Activated CD4-positive, alpha-beta T cell treated with anti-CD3 and anti-CD28 coated beads for 1 hour (primary cell): ENCODE measurements at places on chromosomes 6 and 20.

GRCh38 chr20:51311636-51312479, 230.7 kb downstream of the NFATC2 start:
- DNase-seq: no peak

DNA sequence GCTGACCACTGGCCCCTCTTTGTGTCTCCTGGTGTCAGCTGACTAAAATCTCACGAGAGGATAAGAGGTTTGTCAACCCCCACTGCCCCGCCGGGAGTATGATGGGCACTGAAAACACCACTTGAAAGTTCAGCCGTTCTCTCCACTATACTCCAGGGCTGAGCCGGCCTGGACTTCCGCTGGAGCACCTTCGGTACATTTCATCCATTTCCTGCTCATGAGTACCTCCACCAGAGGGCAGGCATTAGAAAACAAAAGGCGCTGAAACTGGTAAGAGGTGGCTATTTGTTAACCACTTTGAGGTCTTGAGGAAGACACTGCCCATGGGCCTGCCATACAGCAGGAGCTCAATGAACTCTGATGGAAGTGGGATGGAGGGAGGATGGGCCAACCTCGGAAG, 17.9 kb upstream of the ANKRD60 start:
- no peak for DNase-seq

- no peak for DNase-seq
Observed at GRCh38 chr6:116536216-116536621, 9.3 kb downstream of the TRAPPC3L start.

DNA sequence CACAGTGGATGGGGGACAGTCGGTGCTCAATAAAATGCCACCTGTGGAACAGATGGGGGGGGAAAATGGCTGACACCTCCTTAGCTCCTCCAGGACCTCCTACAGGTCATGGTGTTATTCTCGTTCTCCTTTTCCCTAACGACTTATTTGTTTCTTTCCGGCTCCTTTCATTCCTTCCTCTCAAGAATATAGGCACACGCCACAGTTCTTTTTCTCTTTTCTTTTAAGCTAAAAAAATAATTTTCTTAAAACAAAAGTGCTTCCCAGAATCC, 1.4 kb upstream of the RNASET2 start:
- DNase-seq: no peak

- no peak for DNase-seq
Observed at GRCh38 chr6:161410076-161410475, 136.2 kb upstream of the AGPAT4 start.

DNA sequence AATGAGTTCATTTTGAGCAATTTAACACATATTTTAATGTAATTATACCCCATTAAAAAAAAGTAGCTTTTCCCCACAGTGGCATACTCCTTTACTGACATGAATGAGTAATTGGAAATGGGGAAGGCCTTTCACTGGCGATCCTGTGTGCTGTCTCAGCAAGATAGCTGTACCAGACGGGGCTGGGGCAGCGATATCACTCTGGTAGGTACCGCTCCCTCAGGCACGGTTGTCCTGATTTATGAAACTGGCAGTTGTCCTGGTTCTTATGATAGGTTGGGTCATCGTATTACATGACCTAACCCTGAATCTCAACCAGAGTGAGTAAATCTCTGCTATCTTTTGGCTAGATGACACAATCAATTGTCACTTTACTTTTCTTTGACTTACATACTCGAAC, 355.0 kb upstream of the MAP3K7 start:
- no peak for DNase-seq

- DNase-seq: no peak
Observed at GRCh38 chr6:144758602-144759001, 473.5 kb downstream of the UTRN start.

DNA sequence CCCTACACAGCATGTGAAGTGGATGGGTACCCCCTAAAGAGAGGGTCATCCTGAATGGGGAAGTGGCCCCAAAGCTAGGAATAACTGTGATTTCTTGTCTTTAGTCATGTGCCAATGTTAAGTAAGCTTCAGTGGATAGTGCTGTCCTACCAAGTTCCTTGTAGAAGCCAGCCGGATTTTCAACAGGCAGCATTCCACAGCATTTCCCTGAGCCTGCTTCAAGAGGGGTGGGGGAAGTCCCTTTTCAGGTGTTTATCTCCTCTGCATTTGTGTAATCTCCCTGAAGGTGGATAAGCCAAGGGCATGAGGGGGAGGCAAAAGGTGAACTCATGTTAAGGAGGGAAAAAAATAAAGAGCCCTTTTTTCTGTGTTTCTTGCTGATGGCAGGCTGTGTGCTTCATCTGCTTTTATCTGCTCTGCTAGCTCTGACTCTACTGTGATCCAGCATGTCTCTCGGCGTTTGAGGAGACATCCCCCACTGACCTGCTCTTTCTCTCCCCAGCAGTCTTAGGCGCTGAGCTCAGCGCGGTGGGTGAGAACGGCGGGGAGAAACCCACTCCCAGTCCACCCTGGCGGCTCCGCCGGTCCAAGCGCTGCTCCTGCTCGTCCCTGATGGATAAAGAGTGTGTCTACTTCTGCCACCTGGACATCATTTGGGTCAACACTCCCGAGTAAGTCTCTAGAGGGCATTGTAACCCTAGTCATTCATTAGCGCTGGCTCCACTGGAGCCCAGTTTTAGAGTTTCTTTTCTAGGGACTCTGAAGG, 1.9 kb downstream of the EDN1 start:
- no peak for DNase-seq

DNA sequence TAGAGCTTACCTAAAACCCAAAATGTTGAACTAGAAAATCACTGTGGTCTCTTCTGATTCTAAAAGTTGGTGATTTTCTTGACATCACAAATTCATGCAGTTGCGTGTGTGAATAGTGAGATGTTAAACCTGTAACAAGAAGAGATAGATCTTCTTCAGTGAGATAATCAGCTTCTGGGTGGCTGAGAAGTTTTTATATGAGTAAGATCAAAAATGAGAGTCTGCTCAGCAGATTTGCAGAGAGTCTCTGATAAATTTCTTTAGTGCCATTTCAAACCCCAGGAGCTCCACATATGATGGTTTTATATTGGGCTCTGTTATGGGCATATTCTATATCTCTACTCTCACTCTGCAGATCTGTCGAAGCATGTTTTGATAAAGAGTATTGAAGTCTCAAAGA, 185.4 kb downstream of the ZFAND3 start:
- DNase-seq: no peak

- DNase-seq: no peak
Observed at GRCh38 chr6:100785982-100786381, 95.1 kb downstream of the ASCC3 start.

DNA sequence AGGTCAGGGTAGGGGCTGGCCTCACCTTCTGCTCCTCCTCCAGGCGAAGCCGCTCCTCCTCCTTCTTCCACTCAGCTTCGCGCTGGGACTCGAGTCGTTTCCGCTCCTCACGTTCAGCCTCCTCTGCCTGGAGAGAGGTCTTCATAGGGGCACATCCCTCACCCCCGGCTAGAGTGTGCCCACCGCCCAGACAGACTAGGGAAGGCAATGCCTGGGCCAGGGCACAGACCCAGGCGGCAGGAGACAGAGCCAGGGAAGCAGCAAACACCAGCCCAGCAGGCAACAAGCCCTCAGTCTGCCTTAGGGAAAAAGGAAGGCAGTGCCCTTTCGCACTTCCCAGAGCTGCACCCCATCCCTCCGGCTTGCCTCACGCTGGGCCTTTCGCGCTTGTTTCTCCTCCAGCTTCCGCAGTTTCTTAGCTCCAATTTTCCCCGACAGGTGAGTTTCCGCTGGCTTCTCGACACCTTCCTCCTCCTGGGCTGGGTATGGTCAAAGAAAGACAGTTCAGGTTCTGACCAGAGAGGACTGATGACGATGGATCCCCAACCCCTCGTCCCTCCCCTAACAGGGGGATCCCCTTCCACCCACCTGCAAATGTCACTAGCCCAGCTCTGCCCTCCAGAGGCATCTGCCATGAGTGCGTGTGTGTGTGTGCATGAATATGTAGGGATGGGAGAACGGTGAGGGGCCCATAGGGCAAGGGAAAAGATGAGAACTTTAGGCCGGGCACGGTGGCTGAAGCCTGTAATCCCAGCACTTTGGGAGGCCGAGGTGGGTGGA, 4.3 kb downstream of the DDRGK1 start:
- no peak for DNase-seq

- DNase-seq: no peak
Observed at GRCh38 chr20:19510611-19511010, 247.4 kb upstream of the RIN2 start.

DNA sequence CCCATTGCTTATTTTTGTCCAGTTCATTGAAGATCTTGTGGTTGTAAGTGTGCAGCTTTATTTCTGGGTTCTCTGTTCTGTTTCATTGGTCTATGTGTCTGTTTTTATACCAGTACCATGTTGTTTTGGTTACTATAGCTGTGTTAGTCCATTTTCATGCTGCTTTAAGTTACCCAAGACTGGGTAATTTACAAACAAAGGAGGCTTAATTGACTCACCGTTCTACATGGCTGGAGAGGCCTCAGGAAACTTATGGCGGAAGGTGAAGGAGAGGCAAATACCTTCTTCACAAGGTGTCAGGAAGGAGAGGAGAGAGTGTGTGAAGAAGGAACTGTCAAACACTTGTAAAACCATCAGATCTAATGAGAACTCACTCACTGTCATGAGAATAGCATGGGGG, 29.9 kb upstream of the FERMT1 start:
- DNase-seq: no peak

DNA sequence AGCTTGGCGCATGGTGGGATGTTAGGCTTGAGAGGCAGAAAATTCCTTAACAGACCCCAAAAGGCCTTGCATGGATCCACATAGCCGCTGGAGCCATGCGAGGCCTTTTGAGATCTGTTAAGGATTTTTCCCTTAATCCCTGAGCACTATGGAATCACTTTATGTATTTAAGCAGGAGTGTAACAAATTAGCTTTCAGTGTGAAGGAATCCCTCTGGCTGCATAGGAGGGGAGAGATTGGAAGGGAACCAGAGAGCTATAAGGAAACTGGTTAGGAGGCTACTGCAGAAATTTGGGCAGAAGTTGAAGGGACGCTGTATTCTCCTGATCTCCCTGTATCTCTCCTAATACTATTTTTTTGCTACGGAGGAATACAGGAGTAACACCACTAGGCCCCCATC, 23.1 kb upstream of the NEDD9 start:
- no peak for DNase-seq

- DNase-seq: no peak
Observed at GRCh38 chr20:53399592-53400335, 193.9 kb downstream of the ZNF217 start.

DNA sequence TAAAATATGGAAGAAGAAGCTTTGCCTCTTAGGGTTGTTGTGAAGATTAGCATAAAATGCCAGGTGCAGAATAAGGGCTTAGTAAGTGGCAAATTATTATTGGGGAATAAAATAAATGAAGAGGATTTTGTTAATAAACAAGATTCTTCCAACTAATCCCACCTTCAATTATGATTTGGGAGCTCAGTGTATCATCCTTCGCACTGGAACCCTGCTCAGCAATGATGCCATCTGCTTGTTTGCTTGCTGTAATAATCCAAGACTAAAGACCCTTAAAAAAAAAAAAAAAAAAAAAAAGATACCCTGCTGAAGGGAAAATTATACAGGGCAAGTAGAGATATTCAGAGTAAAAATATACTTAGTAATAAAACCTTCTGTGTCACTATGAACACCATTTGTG, 62.0 kb upstream of the RREB1 start:
- DNase-seq: no peak

GRCh38 chr20:44273231-44274215, 26.4 kb downstream of the GDAP1L1 start:
- no peak for DNase-seq

GRCh38 chr20:43739148-43739749, 12.4 kb upstream of the GTSF1L start:
- no peak for DNase-seq

DNA sequence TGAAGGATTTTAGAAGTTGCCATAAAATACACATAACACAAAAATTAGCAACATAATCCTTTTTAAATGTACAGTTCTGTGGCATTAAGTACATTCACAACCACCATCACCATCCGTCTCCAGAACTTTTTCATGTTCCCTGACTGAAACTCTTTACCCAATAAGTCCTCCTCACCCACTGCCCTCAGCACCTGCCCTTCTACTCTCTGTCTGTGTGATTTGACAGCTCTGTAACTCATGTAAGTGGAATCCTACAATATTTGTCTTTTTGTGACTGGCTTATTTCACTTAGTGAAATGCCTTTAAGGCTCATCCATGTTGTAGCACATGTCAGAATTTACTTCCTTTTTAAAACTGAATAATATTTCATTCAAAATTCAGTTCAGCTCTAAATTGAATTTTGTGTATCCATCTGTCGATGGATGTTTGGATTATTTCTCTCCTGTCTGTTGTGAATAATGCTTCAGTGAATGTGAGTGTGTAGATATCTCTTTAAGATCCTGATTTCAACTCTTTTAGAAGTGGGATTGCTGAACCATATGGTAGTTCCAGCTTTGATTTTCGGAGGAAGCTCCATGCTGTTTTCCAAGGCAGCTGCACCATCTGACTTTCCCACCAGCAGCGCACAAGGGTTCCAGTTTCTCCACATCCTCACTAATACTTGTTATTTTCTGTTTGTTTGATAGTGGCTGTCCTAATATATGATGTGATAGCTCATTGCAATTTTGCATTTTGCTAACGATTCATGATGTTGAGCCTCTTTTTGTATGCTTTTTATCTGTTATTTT, 4.2 kb downstream of the ENTPD6 start:
- DNase-seq: no peak

- no peak for DNase-seq
Observed at GRCh38 chr6:129280749-129281148, 397.8 kb downstream of the LAMA2 start.

- DNase-seq: no peak
Observed at GRCh38 chr6:147447835-147448611, 60.5 kb upstream of the SAMD5 start.

GRCh38 chr20:1685304-1686052, 27.9 kb upstream of the SIRPG start:
- DNase-seq: no peak

GRCh38 chr6:41073203-41073967, 611 bp downstream of the NFYA start:
- DNase-seq: peak; percentile 74

GRCh38 chr20:8131598-8132483, at the start of gene PLCB1:
Gene PLCB1, plus strand, starts transcription at chr20:8132266. Its CDS starts 386 bp downstream, at chr20:8132652.
- DNase-seq: peak; percentile 58

DNA sequence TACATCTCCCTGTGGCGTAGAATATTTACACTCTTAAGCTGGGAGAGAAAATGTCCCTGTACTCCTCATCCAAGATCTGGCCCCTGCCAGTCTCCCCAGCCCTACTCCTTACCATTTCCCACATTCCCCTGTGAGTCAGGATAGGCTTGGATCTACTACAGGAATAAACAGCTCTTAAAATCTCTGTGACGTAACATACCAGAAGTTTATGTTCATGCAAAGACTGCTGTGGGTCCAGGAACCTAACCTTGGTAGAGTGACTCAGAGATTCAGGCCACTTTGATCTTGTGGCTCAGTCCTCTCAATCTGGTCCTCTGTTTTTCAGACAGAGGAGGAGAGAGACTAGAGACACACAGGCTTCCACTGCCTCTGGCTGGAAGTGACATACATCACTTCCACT, 38.5 kb upstream of the GPR6 start:
- no peak for DNase-seq

DNA sequence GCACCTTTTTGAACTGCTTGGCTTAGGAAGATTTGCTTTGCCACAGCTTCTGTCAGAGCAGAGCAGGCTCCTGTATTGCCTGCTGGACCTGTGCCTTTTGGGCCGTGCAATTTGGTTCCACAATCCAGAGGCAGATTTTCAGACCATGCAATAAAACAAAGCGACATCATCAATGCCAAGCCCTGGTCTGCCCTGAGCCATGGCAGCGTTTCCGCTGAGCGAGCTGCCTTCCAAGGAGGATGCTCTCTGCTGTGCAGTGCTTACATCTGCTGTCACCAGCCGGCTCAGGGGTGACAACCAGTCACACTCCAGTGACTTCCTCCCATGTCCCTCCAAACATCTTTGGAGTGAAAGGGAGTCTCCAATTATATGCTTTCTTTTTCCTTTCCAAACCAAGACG, 282.2 kb downstream of the CDH26 start:
- no peak for DNase-seq
